T-helper 1 cell (primary cell): ENCODE measurements at places on chromosomes 6 and 20.
A peak's percentile ranks its signal among the peaks of the same experiment; 100 is the strongest.

DNA sequence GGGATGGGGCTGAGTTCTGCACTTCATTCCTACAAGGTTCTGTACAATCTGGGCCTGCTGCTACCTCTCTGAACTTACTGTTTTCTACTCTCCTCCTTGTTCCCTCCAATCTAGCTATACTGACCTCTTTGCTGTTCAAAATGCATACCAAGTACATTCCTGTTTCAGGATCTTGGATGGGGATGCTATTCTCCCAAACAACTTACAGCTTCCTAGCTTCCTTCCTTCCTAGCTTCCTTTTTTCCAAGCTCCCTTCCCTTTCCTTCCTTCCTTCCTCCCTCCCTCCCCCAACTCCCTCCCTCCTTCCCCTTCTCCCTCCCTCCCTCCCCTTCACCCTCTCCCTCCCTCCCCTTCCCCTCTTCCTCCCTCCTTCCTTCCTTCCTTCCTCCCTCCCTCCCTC, 117.9 kb downstream of the AHI1 start:
- no peak for DNase-seq

DNA sequence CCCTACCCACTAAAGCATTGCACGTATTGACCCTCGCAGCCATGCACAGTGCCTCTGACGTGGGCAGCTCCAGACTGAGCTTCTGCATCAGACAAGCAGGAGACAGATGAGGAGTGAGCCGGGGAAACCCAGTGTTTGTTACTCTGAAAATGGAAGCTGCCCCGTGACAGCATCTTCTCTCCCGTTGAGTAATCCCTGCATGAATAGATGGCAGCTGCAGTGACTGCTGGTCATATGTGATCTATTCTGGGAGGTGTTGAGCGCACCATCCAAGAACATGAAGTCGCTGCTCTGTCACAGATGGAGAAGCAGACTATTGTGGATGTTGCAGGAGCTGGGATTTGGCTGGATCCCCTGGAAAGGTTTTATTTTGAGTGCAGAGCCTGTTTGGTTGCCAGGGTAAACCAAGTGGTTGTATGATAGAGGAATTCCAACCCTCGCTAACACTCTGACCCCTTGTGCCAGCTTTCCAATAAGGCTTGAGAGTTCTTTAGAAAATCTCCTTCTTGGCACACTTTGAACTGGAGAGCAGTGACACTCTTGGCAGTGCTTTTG, 242.2 kb downstream of the NRN1 start:
- DNase-seq = no peak

DNA sequence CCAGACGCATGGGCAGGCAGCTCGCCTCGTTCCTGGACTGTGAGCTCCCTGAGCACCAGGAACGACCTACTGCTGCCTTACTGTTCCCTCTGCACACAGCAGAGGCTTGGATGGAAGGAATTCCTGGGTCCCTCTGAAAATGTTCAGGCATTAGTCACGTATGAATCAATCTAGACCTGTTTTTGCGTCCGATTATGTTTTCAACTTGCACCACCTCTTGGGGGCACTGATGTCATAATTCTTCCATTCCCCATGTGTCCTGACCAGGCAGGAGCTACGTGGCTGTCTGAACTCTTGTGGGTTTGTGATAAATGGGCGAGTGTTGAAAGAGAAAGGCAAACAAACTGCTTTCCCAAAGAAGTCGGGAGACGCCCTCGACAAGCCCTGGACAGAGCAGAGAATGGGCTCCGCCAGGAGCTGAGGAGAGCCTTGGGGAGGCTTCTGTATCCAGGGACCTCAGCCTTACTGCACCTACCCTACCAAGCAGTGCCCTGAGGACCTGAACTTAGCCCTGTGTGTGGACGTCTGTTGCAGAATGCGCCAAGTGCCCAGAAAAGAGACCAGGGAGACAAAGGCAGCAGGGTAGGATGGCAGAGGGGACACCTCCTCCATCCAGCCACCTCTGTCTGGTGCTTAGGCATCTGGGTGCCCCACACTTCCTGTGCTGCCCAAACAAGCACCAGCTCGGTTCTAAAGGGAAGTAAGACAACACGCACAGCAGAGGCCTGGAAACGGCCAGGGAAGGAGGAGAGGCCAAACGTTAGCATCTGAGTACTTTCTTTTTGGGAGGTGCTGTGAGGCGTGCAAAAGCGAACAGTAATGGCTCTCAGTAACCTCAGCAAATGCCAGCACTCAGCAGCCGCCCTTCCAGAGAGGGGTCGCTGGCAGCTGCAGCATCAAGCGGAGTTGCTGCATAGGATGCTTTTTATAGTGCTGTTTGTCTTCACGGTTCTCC, 124.2 kb downstream of the LY86 start:
- DNase-seq = no peak

DNA sequence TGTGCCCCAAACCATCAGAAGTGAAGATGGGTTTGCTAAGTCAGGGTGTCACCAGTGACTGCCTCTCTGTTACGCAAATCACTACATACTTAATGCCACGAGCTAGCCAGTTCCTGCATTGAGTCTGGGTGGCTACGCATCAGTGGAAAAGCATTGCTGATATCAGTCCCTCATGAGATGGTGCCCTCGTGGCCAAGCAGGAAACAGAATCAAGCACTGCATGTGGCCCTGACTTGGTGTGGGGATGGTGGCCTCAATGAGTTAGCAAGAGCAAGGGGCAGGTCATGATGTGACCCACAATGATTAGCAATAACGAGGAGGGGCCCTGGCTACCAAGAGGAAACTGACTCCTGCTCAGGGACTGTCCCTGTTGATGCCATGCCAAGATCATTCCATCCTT, 51.6 kb upstream of the FNDC1 start:
- DNase-seq = no peak

DNA sequence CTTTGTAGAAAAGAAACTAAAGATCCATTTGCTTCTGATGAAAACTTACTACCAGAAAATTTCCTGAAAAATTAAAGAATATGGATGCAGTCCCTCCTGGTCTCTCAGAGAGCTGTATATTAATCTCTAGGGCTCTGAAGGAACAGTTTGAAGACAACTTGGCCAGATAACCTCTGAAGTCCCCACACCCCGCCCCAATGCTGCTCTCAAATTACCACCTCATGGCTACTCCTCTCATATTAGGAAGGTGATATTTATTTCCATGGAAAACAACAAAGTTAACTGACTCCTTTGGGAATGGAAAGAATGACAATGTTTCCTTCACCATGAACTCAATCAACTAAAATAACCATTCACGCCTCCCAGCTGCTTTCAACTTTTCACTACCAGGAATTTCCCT, 408.4 kb upstream of the FLRT3 start:
- DNase-seq = no peak

DNA sequence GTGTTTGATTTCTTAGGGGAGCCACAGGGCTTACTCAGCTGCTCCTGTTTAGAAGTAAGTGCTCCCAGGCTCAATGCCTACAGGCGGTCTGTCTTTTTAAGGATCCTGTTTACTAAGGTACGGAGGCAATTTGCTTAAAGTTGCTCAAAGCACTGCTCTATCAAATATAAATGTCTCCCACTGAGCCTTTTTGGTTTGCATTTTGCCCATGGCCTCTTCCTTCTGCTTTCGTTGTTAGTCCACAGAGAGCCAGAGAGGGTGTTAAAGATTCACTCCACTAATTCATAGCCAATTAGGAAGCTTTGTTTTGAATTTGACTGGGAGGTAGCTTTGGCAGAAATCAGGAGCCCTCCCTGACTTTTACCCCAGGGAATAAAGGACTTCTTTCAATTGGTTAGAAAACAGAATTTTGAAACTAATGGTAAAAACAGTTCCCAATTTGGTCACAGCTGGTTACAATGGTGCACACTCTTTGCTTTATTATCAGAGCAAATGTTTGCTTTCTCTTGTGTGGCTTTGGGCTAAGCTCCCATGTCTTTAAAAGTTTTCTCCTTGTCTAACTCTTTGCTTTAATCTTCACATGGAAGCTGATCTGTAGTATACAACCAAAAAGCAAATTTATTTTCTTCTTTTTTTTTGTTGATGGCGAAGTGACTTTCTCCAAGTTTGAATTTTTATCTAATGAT, 126.2 kb downstream of the IMPG1 start:
- no peak for DNase-seq

- DNase-seq = no peak
Measured at GRCh38 chr6:136161950-136162349, 88.2 kb downstream of the MTFR2 start.

- DNase-seq = no peak
Measured at GRCh38 chr6:41594326-41594725, 43.9 kb upstream of the MDFI start.

- DNase-seq = no peak
Measured at GRCh38 chr6:46473881-46474280, 17.4 kb downstream of the RCAN2 start.

DNA sequence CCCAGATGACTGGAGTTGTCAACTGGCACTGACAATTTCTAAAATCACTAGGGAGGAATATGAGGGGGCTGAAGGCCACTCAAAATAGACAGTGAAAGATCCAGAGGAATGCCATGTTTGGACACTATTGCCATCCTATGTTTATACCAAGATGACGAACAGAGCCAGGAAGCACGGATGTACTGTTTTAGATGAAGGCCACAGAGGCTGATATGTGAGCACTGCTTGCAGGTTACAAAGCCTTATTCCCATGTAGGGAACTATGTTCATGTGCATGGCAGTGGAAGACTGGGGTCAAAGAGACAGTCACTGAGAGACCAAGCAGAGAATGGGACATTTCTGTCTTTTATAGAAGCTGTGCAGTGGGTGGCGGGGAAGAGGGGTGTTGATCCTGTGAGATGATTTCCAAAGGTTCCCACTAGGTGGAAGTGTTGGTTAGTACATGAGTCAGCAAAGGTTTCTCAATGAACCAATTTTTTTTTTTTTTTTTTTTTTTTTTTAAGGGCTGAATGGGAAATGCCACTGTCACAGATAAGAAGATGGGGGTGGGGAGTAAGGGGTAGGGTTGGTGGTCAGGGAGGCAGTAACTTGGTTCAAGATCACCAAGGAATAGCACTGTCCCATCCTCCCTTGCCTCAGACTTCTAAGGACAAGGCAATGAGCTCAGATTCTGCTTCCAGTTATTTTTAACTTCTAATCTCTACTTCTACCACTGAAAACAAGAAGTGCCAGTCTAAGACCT, 46.7 kb upstream of the MOCS1 start:
- DNase-seq = peak; percentile 1

GRCh38 chr6:89298680-89299465, 16.2 kb downstream of the GABRR2 start:
- DNase-seq = no peak

- no peak for DNase-seq
Measured at GRCh38 chr6:163057260-163057659, 329.5 kb downstream of the PACRG start.

DNA sequence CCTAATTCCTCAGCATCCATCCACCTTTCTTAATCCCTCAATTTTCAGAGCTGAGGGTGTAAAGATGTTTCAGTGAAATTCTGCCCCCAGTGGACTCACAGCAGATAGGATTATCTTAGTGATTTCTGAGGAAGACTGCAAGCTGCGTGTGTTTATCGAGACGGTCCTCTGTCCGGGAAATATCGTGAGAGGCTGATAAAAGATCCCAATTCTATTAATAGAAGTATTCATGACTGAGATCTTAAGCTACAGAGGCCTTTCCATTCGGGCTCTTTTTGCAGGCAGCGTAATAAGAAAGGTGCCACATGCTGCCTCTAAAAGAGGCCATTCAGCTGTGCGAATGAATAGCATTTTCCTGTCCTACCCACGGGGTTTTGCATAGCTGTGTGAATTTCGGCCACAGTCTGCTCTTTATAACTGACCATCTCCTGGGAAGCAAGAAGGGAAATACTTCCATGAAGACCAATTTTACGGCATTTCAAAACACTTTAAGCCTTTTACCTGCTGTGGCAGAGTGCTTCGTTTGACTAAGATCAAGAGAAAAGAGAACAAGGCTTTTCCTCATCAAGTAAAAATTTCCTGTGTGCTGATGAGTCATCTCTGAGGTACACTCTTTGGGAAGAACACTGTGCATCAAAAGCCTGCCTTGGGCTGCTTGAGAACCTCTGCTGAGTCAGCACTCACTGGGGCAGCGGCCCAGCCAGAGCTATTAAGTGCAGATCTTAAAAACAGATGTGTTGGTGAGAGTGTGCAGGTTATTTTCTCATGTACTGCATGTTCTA, 208.8 kb downstream of the ARHGAP18 start:
- no peak for DNase-seq

- DNase-seq = no peak
Measured at GRCh38 chr20:44732327-44732726, 13.3 kb upstream of the KCNK15 start.

- DNase-seq = no peak
Measured at GRCh38 chr6:53366128-53366641, 17.4 kb upstream of the ELOVL5 start.

- no peak for DNase-seq
Measured at GRCh38 chr20:57922706-57923105, 212.9 kb upstream of the PMEPA1 start.

DNA sequence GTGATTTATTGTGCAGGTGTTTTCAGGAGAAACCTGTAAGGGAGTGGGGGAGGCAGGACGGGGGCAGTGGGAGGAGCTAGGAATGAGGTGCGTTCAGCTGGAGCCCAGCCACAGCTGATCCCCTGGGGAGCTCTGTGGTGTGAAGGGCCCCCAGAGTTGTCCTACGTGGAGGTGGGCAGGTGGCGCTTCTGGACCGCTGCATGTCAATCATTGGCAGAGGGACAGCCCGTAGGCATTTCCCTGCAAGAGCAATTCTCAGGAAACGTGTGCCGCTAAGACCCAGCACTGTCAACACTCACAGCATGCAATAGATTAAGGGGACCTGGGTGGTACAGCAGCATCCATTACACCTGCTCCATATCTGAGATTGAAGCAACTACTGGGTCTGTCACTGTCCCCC, 88.0 kb downstream of the PRND start:
- DNase-seq = no peak

DNA sequence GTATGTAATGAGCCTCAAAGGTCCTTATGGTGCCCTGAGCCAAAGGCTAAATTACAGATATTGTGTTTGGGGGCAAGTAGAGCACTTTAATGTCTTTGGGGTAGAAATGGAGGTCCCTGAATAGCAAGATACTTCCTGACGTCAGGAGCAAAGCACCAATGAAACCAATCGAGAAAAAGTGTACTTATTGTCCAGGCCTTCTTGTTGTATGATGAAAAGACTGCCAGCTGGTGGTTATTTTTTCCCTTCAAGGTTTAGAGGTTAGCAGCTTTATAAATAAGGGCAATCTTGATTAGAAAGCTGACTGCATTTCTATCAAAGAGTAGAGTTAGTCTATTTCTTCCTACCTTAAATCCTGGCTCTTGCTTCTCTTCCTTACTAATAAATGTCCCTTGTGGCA, 76.1 kb upstream of the HSF2 start:
- no peak for DNase-seq

- no peak for DNase-seq
Measured at GRCh38 chr6:99310553-99310952, 38.9 kb downstream of the FAXC start.

DNA sequence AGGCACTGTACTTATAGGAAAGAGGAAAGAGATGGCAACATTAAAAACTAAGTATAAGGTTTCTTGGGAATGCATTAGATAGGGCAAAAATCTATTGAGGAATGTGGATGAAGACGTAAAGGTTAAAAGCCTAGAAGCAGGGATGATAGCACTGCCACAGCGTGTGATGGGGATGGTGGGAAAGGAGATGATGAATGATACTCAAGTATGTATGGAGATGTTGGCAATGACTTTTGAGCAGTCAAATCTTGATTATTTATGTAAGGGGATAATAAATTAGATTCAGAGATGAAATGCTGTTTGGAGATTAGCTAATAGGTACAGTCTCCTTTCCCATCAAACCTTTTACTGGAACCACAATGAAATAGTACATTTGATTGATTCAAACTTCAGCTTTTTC, 432.8 kb downstream of the GRIK2 start:
- no peak for DNase-seq
